ENCODE measurements at places on chromosomes 1 and 21. TPM values are rescaled to one million over a fixed set of nuclear protein-coding genes. Genes with fewer than 3 reads are reported as not detected.

GRCh38 chr1:109787845-109788601, 24.3 kb upstream of the EPS8L3 start:
- H3K27me3 ChIP-seq, result no peaks in the 10 kb centered on the region
- peaks cover 71% of the 10 kb centered on the region for H3K4me1 ChIP-seq
- H3K4me3 ChIP-seq, result no peak overlapping the region
- no peaks in the 10 kb centered on the region for H3K36me3 ChIP-seq
- peak overlapping the region; percentile 71 for H3K27ac ChIP-seq

GRCh38 chr1:173330149-173330951, 123.2 kb upstream of the TNFSF4 start:
- H3K4me1 ChIP-seq, result no peaks in the 10 kb centered on the region
- H3K36me3 ChIP-seq, result no peaks in the 10 kb centered on the region
- no peaks in the 10 kb centered on the region for H3K27me3 ChIP-seq
- H3K27ac ChIP-seq, result peak overlapping the region; percentile 46

GRCh38 chr1:148385371-148386030, 97.6 kb downstream of the PPIAL4G start:
- no peak for DNase-seq
- no peak overlapping the region for H3K27ac ChIP-seq
- no peaks in the 10 kb centered on the region for H3K27me3 ChIP-seq
- H3K4me3 ChIP-seq, result no peak overlapping the region

DNA sequence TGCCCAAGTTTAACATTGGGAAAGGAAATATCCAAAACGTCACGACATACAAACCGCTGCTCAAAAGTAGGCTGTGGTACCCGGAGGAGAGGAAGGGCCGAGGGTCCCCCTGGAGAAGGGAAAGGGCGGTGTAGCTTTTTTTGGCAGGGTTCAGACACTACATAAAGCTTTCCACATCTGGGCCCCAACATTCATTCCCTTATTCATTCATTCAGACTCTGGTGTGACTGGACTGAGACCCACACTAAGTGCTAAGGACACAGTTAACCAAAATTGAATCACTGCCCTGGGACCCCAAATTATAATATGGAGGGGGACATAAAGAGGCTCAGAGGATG, 10.3 kb upstream of the COL8A2 start:
- H3K36me3 ChIP-seq, result no peaks in the 10 kb centered on the region
- no peaks in the 10 kb centered on the region for H3K27me3 ChIP-seq
- no peak overlapping the region for H3K4me3 ChIP-seq
- H3K27ac ChIP-seq, result peak overlapping the region; percentile 70
- DNase-seq, result no peak
- H3K4me1 ChIP-seq, result no peaks in the 10 kb centered on the region

DNA sequence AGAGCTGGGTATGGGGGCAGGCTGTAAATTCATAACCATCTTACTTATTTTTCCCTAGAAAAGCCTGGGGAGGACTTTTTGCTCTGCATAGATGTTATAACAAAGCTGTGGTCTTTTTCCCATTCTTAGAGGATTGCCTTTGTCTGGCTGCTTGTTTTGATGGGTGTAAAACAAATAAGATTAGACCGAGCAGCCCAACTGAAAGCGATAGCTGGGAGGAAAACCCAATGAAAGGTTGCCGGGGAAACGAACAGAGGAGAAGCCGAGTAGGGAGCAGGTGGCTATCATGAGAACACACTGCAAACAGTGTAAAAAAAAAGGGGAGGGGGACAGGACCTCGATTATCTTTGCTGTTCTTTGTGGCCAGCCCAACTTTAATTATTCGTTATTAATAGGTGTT, 1.9 kb downstream of the ELAVL4 start:
- no peak overlapping the region for H3K4me3 ChIP-seq
- H3K36me3 ChIP-seq, result no peaks in the 10 kb centered on the region
- DNase-seq, result no peak
- H3K27ac ChIP-seq, result no peak overlapping the region
- H3K4me1 ChIP-seq, result peaks cover 10% of the 10 kb centered on the region

DNA sequence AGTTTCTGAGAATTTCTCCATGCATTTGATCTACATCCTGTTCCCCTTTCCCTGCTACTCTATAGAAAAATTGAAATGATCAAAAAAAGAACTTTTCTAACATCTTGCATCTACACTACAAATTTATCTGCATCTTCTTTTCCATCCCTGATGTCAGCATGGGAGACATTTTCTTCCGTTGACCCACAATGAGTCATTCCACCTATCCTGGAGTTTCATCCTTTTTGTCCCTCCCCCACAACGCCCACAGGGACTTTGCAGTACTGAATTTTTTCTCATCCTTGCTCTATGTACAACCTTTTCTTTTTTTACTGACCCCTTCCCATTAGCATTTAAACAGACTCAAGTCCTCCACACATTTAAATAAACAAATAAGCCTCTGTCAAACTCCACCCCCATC, 112.2 kb upstream of the MROH9 start:
- H3K36me3 ChIP-seq, result no peaks in the 10 kb centered on the region
- no peak overlapping the region for H3K27ac ChIP-seq
- H3K4me1 ChIP-seq, result no peaks in the 10 kb centered on the region
- no peak overlapping the region for H3K4me3 ChIP-seq
- H3K27me3 ChIP-seq, result no peaks in the 10 kb centered on the region
- no peak for DNase-seq

GRCh38 chr1:50697440-50698421, 262.3 kb downstream of the FAF1 start:
- H3K4me3 ChIP-seq, result no peak overlapping the region
- DNase-seq, result no peak
- H3K27me3 ChIP-seq, result no peaks in the 10 kb centered on the region
- H3K4me1 ChIP-seq, result peaks cover 7% of the 10 kb centered on the region

DNA sequence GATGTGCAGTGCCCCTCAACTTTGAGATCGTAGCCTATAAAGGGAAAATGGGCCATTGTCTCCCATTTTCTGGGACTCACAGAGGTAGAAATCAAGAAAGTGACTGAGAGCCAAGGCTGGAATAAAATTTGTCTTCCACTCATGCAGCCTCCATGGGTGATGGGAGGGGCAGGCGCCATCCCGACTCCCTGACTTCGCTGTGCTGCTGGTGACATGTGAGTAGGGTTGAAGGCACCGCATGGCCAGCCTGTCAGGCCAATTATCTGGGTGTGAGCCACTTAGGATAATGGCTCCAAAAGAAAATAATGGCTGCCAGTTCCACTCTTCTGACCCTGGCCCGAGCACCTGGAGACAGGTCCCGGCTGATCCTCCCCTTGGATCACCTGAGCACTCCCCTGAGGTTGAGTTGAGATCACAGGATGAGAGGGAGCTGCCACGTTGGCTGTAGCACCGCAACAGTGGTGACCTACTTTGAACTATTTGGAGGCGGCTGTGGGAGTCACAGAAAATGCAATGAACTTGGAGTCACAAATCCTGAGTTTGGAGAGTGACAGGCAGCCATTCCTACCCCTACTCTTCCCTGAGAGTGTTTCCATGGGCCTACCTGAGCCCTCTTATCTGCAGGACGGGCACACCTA, 26.3 kb downstream of the CAPN9 start:
- no peak for DNase-seq
- H3K27ac ChIP-seq, result no peak overlapping the region
- H3K27me3 ChIP-seq, result no peaks in the 10 kb centered on the region
- no peaks in the 10 kb centered on the region for H3K36me3 ChIP-seq

- H3K27me3 ChIP-seq, result no peaks in the 10 kb centered on the region
- H3K4me1 ChIP-seq, result no peaks in the 10 kb centered on the region
- no peak for DNase-seq
- H3K4me3 ChIP-seq, result no peak overlapping the region
Observed at GRCh38 chr1:56968878-56969495, 3.2 kb upstream of the C8B start.

GRCh38 chr1:113857776-113858175, 13.7 kb downstream of the PTPN22 start:
- H3K27ac ChIP-seq, result no peak overlapping the region
- H3K4me1 ChIP-seq, result no peaks in the 10 kb centered on the region
- no peaks in the 10 kb centered on the region for H3K36me3 ChIP-seq

DNA sequence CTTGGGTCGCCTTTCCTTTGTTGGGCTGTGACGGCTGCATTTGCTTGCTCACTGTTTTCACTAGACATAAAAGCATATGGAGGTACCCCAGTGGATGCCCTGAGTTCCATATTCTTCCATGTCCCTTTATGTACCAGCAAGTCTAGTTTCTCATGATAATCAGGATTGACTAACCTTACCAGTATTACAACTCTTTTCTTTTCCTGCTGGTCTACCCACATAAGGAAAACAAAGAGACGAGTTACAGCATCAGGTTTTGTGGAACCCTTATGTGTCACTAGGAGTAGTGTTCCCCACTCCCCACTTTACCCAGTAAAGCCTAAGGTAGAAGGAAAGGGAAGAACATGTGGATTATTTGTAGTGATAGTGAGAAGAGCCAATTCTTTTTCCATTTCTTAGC, 16.4 kb upstream of the CENPF start:
- no peak overlapping the region for H3K27ac ChIP-seq
- H3K27me3 ChIP-seq, result no peaks in the 10 kb centered on the region
- no peak for DNase-seq
- no peak overlapping the region for H3K4me3 ChIP-seq

GRCh38 chr1:230081751-230082150, 14.7 kb downstream of the GALNT2 start:
- no peak overlapping the region for H3K4me3 ChIP-seq
- H3K27ac ChIP-seq, result no peak overlapping the region
- peaks cover 8% of the 10 kb centered on the region for H3K4me1 ChIP-seq
- no peaks in the 10 kb centered on the region for H3K36me3 ChIP-seq
- H3K27me3 ChIP-seq, result no peaks in the 10 kb centered on the region

DNA sequence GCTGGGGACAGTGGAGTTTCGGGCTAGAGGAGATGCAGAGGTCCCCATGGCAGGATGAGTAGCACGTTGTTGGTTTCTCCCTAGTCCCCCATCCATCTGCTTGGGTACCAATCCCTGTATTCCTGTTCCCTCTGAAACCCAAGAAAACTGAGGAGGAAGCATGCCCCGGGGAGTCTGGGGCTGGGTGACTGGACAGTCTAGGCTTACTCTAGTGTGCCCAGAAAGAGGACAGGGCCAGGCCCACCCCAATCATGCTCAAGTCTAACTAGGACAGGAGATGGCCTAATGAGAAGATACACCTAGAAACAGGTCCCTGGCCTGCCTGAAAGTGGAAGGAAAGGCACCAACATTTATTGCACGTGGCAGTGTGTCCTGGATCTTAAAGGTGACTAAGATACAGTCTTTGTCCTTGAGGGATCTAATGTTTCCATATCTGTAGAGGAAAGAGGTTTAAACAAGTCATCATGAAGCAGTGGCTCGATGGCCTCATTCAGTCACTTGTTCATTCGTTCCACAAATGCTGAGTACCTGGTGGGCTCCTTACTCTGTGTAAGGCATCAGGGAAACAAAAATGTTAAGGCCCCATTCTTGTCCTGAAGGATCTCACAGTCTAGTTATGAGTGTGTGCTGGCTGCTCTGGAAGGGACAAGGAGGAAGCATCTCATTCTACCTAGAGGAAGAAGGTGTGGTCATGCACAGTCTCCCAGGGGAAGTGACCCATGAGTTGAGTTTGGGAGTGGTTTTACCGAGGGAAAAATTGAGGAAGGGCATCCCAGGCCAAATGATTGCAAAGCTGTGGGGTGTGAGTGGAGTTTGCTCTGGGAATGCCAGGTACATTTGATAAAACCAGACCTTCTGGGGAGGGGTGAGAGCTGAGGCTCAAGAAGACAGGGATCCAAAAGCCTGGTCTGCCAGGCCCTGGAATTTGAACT, 10.0 kb downstream of the CDK18 start:
- no peak overlapping the region for H3K27ac ChIP-seq
- H3K27me3 ChIP-seq, result no peaks in the 10 kb centered on the region
- no peak for DNase-seq

- DNase-seq, result no peak
- H3K4me3 ChIP-seq, result no peak overlapping the region
- H3K36me3 ChIP-seq, result no peaks in the 10 kb centered on the region
- H3K4me1 ChIP-seq, result no peaks in the 10 kb centered on the region
- H3K27ac ChIP-seq, result no peak overlapping the region
- H3K27me3 ChIP-seq, result no peaks in the 10 kb centered on the region
Observed at GRCh38 chr1:5921129-5921528, 71.1 kb downstream of the NPHP4 start.

GRCh38 chr1:203000217-203000944, 6.8 kb upstream of the TMEM183A start:
- H3K27ac ChIP-seq, result no peak overlapping the region
- H3K27me3 ChIP-seq, result peaks cover 13% of the 10 kb centered on the region
- no peaks in the 10 kb centered on the region for H3K4me1 ChIP-seq
- no peak overlapping the region for H3K4me3 ChIP-seq
- no peak for DNase-seq
- no peaks in the 10 kb centered on the region for H3K36me3 ChIP-seq

- DNase-seq, result no peak
- no peak overlapping the region for H3K4me3 ChIP-seq
- no peaks in the 10 kb centered on the region for H3K27me3 ChIP-seq
- no peak overlapping the region for H3K27ac ChIP-seq
- H3K36me3 ChIP-seq, result no peaks in the 10 kb centered on the region
Observed at GRCh38 chr1:56070601-56071000, 508.8 kb downstream of the PLPP3 start.

The ZBTB8B gene
- not detected for total RNA-seq

The LAX1 gene
- total RNA-seq, result not detected

The CD1B gene
- total RNA-seq, result not detected

The GIPC2 gene
- total RNA-seq, result 15.7 TPM

The SEMA6C gene
- 3.4 TPM for total RNA-seq

The TRIM62 gene
- total RNA-seq, result 4.6 TPM

The RIMS3 gene
- total RNA-seq, result 5.3 TPM

The KCNH1 gene
- 2.2 TPM for total RNA-seq

The C8A gene
- total RNA-seq, result not detected

The LCA5L gene
- total RNA-seq, result not detected
